ENCODE measurements at places on chromosomes 4 and X.

- no peak for DNase-seq
Observed at GRCh38 chrX:38465686-38466085, 95.7 kb upstream of the TSPAN7 start.

DNA sequence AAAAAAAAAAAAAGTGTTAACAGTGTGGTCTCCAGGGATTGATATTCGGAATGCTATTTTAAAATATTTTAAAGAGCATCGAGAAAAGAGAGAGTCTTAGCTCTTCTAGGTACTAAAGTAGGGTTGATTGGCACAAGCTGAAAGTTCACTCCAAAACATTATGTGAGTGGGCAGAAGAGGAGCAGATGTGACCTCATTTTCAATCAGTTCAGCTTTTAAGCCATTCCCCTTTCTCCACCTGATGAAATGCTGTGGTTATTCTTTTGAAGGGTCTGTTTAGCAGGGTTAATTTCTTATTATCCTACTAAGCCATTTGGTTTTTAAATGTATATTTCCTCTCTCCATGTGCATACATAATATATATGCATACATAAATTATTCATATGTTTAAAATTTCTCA lies 69.2 kb downstream of the GALNT7 start:
- DNase-seq, result no peak

- DNase-seq, result no peak
Observed at GRCh38 chr4:94536049-94536448, 84.3 kb downstream of the PDLIM5 start.

GRCh38 chrX:140712413-140713173 lies 3.0 kb downstream of the LINC00632 start:
- peak; percentile 17 for DNase-seq

DNA sequence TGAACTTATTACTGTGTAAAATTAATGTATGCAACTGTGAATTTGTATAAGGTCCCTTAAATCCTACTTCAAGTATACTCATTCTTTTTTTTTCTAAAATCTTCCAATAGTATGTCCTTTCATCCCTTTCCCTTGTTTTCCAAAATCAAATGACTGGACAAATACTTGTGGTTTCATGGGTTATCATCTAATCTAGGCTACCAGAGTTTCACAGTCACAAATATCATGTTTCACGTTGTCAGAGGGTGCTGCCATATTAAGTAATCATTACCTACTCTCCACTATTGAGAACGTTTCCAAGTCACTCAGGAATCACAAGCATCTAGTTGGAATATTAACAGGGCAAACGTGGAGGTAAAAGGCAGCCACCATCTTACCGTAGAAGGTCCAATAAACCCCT lies 1235.0 kb upstream of the TENM3 start:
- DNase-seq, result no peak

Data from colonic mucosa (tissue), 4 donors.